CD4-positive, alpha-beta T cell treated with Interleukin-15 for 1 hour (primary cell): ENCODE measurements at places on chromosomes 3 and 15.

DNA sequence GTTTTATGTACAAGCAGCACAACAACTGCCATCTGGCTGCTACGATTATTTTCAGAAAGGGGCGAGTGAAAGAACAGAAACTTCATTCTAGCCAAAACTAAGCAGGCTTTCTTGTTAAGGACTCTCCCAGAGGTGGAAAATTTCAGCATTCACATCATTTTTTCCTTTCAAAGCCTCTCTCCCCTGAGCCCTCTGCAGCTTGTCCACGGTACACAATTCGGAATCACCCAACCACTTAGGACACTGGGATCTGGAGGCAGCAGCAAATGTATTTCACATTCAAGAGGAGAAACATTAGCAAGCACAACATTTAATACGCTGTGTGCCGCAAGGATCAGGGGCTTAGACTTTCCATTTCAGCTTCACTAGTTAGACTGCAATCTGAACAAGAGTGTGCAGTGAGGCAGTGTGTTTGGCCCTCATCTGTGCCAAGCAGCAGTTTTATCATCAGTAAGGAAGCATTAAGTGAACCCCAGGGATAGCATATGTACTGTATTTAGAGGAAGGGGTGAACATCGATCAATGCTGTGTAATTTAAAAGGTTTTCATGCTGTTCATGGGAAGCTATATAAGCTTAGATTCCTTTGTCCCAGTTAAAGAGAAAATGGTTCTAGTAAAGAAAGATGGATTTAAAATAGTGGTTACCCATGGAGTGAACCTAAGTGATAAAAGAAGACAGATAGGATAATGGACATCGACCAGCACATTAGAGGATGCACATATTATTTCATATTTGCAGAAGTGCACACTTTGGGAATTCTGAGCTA lies 504.9 kb downstream of the TBL1XR1 start:
- no peak for DNase-seq

- DNase-seq = no peak
Observed at GRCh38 chr15:78540871-78541743, 863 bp downstream of the PSMA4 start.

DNA sequence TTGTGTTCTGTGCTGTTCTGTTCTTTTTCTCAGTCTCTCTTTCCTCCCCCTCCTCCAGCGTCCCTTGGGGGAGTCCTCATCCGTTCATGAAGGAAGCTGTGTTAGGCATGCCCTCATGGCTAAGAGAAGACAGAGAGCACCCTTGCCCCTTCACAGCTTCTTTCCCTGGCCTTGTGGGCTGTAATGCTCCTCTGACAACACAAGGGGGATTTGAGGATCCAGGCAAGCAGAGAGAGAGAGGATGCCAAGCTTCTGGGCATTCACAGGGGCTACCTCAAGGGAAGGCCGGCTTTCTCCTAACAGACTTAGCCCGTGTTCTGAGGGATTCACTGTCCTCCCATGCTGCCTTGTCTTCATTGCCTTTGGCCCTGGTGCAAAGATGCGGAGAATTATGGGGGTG lies 389.5 kb downstream of the LRTM1 start:
- no peak for DNase-seq

DNA sequence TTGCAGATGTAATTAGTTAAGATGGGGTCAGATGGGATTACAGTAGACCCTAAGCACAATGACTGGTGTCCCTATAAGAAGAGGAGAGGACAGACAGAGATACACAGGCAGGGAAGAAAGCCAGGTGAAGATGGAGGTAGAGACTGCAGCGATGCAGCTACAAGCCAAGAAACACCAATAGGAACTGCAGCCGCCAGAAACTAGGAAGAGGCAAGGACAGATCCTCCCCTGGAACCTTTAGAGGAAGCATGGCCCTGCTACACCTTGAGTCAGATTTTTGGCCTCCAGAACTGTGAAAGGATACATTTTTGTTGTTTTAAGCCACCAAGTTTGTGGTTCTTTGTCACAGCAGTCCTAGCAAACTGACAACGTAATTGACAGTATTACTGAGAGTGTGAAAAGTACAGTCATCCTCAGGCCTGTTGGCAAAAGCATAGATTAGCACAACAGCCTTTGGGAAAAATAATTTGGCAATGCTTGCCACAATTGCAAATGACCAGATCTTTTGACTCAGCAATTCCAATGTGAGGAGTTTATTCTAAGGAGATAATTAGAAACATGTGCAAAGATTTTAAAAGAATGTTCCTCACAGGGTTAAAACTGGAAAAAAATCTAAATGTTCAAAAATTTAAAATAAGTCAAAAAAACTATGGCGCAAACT lies 82.6 kb upstream of the TJP1 start:
- DNase-seq = no peak

- no peak for DNase-seq
Observed at GRCh38 chr15:66982250-66982649, 83.2 kb upstream of the SMAD3 start.

GRCh38 chr15:83200162-83200561 lies 7.5 kb downstream of the HDGFL3 start:
- DNase-seq = no peak

DNA sequence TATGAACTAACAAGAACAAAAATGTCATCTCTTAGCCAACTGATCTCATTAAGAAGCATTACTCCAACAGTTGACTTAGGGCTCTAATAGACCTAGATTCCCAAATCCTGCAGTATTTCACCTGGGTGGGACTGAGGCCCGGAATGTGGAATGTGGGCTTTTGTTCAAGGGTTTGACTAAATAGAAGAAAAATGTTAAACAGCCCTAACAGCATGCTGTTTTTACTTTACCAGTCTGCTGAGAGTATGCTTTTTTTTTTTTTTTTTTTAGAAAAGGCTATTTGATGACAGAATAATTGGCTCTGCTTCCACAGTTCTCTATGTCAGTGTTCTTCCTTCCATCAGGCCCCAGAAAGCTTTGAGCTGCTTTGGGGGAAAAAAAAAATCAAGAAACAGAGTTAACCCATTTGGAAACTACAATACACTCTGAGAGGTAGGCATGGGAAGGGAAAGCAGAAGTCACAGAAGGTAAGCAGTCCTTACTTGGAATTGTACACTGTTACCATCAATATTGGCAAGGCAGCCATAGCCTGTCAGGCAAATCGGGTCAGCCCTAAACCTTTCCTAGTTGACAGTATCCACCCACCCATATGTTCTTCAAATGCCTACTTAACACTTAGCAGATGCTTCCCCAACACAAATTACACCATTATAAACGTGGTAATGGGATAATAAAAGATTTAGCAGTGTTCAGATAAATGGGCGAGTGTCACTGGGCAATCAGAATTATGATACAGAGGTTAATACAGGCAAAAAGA lies 224.2 kb downstream of the CNTN3 start:
- DNase-seq = no peak

GRCh38 chr3:66177026-66177425 lies 43.8 kb upstream of the SLC25A26 start:
- DNase-seq = no peak

GRCh38 chr3:24886501-24886900 lies 391.9 kb upstream of the THRB start:
- no peak for DNase-seq

- peak; percentile 8 for DNase-seq
Observed at GRCh38 chr3:126351086-126351770, 6.0 kb downstream of the KLF15 start.

DNA sequence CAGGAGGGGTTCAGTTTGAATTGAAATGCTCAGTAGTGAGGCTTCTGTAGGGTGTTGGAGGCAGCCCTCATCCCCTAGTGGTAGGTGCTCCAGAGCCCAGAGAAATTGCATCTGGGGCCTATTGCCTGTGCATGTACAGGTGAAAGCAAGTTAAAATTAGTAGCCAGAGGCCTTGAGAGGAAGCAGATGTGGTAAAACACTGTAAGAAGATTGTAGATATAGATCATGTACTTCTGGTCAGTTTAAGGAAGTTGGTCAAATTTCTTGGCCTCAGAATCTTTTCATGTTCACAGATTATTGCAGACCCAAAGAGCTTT lies 34.6 kb downstream of the IGSF10 start:
- no peak for DNase-seq

DNA sequence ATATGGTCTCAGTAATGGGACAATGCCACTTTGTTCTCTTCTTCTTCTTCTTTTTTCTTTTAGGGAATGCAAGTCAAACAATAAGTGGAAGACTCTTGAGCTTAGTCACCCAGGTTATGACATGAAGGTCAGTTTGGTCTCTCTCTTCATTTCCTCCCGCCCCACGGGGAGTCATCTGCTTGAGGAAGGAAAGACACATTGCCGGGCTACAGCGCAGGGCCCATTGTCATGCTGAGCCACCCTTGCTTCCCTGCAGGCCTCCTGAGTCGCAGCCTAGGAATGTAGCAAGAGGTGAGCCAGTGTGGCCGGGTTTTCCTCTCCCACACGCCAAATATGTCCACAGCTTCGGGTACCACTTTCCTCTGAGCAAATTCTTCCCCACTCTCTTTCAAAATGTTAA lies 47.6 kb downstream of the RAP2B start:
- peak; percentile 64 for DNase-seq

DNA sequence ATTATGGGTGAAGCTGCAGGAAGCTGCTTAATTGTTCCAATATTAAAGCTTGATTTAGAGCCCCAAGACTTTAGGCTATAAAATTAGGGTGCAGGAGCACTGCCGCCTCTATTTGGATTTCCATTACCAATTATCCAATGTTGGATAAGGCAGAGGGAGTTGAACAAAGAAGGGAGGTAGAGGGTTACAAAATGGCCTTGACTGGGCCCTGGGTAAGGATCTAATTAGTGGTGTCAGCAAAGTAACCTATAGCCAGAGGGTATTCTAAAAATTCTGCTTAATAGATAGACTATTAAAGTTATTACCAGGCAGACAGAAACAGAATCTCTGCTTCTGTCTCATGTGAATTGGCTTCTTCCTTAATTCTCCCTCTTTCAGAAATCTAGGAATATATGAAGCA lies 50.3 kb upstream of the DPPA4 start:
- no peak for DNase-seq

DNA sequence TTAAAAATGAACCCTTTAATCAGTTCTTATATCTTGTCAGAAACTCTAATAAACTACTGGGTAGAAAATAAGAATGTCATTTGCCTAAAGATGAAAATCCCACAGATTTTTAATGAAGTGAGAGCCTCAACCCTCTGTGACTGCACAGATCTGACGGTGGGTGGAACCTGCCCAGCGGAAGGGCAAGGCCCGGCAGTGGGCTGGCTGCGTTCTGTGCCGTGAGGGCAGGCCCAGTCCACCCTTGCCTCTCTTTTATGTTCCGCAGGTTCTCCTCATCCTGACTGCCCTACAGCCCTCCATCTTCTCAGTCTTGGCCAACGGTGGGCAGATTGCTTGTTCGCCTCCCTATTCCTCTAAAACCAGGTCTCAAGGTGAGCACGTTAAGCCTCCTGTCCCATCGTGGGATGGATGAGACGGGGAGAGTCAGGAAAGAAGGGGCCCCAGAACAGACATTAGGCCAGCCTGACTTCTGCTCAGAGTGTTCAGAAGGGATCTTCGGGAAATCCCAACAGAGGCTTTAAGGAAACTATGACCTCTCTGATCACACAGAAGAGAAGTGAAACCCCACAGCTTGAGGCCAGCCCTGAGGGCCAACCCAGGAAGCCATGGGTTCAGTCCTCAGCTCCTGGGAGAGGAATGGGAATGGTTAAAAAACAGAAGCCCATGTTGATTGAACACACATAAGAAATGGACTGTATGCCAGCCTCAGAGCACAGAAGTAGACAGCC lies 16.0 kb downstream of the SLC51A start:
- DNase-seq = no peak

- no peak for DNase-seq
Observed at GRCh38 chr3:84601303-84601702, 357.5 kb upstream of the CADM2 start.

GRCh38 chr3:132189601-132190000 lies 127.6 kb upstream of the ACP3 start:
- DNase-seq = no peak

DNA sequence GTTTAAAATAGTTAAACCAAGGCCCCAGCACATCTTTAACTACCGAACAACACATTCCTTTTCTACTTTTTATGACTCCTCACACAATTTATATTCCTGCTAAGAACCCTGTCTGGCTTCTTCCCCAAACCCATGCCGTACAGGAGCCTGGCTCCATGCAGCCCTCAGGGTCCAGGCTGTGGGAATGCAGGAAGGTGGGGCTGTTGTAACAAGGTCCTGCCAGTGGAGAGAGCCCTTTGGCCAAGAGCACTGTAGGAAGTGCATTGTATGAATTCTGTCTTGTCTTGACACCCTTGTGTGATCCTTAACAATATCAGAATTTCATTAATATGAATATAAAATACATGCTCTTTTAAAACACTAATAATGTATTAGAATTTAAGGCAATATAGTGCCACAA lies 563.8 kb downstream of the TBL1XR1 start:
- DNase-seq = no peak

GRCh38 chr3:47877290-47877689 lies 74.4 kb downstream of the DHX30 start:
- DNase-seq = no peak

GRCh38 chr3:57057351-57057750 lies 3.1 kb upstream of the SPATA12 start:
- DNase-seq = no peak

DNA sequence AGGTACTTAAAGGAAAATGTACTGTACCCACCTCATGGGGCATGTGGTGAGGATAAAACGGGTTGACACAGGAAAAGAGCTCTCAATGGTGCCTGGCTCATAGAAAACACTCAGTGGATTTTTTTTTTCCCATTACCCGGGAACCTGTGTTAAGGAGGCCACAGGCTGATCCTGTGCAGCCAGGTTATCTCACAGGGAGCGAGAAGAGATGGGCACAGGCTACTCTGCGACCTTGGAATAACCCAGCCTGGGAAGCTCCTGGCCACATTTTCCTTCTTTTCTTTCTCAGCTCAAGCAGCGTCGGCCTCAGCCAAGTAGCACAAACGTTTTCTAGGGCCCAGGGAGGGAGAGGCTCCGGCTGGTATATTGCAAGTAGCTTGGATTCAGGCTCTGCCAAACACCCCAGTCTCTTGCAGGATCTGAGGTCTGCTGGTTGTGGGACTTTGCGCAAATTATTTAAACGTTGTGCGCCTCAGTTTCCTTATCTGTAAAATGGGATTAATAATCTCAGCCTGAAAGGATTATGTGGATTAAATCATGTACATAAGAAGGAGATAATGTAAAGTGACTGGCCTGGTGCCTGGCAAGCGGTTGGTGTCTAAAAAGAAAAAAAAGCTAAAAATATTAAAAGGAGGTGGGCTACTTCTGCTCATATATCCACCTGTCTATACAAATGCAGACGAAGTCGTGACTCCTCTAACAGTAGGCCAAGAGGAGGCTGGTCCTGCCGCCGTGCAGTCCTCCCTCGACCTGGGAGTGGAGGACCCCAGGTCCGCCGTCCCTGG lies 2.2 kb downstream of the FURIN start:
- DNase-seq = no peak

DNA sequence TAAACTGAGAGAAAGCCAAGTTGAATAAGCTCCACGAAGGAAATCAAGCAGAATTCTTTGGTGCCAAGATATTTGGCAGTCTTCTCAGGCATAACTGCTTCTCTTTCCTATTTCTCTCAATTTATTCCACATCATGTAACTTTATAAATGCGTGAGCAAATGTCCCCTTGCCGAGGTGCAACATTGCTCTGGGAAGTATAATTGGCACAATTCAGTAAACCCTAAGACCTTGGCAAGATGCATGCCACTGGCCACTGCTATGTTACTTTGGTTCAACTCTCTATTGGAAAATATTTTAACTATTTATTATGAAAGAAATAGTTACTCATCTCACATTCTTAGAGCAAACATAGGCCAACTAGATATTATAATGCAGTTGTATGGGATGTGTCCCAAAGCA lies 170.2 kb downstream of the SUCNR1 start:
- no peak for DNase-seq

GRCh38 chr15:39668457-39668856 lies 87.6 kb downstream of the THBS1 start:
- no peak for DNase-seq
